SK-N-DZ (cell line): ENCODE measurements at places on chromosomes 11 and 22.

DNA sequence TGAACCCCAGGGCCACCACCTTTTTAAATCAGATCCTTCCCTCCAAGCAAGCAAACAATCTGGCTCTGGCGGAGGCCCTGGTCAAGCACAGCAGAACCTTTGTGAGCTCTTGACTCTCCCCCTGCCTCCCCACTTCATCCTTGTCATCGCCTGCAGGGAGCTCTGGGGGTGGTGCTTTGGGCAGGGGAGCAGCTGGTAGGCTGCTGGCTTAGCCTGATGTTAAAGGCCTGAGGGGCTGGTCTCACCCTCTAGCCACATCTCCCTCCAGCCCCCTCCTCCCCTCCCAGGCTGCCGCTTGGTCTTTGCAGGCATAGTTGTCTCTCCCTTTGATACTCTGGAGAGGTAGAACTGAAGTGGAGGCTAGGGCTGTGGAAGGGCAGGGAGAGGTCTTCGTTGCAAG is 50.9 kb downstream of the THAP12 start:
- DNase-seq = peak; percentile 57

- DNase-seq = no peak
Observed at GRCh38 chr11:131331010-131331409, 39.4 kb upstream of the NTM start.

DNA sequence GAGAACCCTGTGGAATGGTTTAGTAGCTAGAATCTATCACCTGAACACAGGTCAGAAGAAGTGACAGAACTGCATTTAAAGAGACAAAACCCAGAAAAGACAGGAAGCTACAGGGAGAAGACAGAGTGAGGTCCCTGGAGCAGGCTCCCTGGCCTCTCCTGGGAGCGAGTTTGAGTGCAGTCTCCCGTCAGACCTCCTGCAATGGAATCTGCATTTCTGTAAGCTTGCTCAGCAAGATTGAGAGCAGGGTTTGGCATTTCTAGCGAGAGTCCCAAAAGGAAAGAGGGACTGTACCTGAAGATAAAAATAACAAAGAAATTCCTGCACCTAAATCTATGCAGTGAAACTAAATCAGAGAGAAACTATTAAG is 74.2 kb downstream of the MORC2 start:
- no peak for DNase-seq

- DNase-seq = no peak
Observed at GRCh38 chr11:5224538-5225479, 2.1 kb downstream of the HBB start.

- DNase-seq = no peak
Observed at GRCh38 chr11:74550991-74551753, 41.2 kb upstream of the POLD3 start.

GRCh38 chr11:1926156-1927025 is 6.9 kb downstream of the TNNT3 start:
- no peak for DNase-seq

- DNase-seq = no peak
Observed at GRCh38 chr11:65891219-65892136, 1.0 kb downstream of the CCDC85B start.

DNA sequence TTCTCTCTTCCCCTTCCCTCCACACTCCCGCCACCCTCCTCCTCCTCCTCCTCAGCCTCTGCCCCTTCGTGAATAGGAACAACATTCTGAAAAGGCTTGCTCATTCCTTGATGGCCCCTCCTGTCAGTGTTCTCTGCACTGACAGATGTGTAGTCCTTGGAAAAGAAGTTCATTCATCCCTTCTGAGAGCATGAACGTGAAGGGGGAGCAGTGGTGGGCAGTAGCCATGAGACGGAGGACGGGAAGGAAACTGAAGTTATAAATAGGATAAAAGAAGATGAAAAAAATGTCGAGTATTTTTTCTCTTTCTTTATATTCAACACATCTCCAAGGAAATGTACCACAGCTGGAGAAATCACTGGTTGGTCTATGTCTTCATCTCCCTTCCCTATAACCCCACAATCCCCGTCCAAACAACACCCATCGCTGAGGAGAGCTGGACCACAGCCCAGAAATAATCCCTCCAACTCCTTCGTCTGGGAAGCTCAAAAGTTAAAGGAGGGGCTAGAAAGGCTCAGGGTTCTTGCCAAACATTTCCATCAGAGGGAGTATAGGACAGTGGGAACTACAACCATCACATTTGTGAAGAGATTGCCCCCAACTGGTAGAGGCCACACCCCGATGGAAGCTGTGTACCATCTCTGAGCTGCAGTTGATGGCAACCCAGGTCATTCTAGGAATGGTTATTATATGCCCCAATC is 33.5 kb downstream of the ETS1 start:
- no peak for DNase-seq

GRCh38 chr11:116414357-116414880 is 358.4 kb downstream of the BUD13 start:
- no peak for DNase-seq

- DNase-seq = no peak
Observed at GRCh38 chr11:122661182-122661945, 5.8 kb downstream of the UBASH3B start.

DNA sequence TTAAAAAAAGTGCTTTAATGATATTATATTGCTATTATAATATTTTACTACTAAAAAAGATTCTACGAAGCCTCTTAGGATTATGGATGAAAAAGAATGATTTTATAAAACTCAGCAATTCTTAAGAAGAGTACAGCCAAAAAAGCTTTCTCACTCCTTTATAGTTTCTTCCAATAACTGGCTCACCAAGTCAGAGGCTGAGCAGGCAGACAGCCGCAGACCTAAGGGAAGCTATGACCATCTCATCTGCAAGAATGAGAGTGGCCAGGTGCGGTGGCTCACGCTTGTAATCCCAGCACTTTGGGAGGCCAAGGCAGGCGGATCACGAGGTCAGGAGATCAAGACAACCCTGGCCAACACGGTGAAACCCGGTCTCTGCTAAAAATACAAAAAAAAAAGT is 12.7 kb upstream of the EMID1 start:
- no peak for DNase-seq

- no peak for DNase-seq
Observed at GRCh38 chr11:78829146-78829545, 254.5 kb upstream of the NARS2 start.

GRCh38 chr11:74321487-74322188 is 10.2 kb upstream of the P4HA3 start:
- no peak for DNase-seq

DNA sequence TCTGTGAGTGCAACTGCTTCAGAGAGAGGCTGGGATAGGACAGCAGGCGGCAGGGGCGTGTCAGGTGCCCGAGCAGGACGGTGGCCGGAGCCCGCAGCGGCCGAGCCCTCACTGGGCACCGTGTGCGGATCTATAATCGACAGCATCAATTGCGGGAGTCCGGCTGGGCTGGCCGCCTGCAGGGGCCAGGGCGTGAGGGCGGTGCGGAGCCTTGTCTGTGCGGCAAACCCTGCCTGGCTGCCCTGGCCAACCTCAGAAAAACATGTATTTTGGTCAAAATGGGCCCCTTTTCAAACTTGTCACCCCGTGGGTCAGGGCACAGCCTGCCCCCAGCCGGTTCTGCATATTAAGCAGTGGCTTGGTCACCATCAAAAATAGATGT is 91.3 kb upstream of the KCNQ1OT1 start:
- DNase-seq = no peak

- DNase-seq = no peak
Observed at GRCh38 chr22:31093086-31093850, 12.2 kb downstream of the SMTN start.

GRCh38 chr11:68009391-68010089 is 587 bp upstream of the ALDH3B1 start:
- no peak for DNase-seq
